ENCODE measurements at places on chromosomes 7 and 10.

- DNase-seq, result no peak
Observed at GRCh38 chr7:19139706-19140327, 5.4 kb downstream of the FERD3L start.

DNA sequence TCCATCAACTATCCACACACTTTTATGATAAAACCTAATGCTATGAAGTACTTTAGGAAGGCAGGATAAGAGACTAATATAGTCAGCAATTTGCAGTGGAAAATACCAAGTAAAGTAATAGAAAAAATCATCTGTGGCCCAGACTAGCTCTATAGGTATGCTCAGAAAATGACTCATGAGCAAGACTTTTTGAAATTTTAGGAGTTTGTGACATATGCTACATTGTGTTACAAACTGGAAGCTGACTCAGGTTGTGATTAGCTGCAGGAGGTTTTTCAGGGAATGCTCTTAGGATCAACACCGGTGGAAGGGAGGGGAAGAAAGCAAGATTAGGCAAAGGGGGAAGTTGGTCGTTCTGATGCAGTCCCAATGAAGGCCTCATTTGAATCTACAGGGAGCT is 56.1 kb downstream of the FEZF1 start:
- DNase-seq, result no peak

DNA sequence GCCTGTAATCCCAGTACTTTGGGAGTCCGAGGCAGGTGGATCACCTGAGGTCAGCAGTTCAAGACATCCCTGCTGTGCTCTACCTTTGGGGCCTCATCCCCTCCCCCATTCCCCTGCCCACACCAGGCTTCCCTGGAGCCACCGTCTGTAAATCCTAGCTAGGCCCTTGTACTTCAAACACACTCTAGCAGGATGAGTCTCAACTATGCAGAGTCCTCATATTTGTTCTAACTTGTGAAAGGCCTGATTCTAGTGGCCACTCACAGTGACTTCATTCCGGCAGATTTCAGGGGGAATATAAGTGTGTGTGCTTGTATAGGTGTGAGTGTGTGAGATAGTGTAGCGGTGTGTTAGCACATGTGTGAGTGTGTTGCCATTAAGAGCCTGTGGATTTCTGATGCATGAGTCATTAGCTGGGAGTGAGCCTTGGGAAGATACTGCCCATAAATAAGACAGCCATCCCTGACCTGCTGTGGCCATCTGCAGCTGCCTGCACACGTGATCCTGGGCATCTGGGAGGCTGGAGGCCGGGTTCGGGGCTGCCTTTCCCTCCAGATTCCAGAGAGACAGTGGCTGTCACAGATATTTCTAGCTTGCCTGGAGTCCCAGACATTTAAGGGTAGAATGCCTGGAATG is 1.7 kb upstream of the NEURL1 start:
- DNase-seq, result no peak

DNA sequence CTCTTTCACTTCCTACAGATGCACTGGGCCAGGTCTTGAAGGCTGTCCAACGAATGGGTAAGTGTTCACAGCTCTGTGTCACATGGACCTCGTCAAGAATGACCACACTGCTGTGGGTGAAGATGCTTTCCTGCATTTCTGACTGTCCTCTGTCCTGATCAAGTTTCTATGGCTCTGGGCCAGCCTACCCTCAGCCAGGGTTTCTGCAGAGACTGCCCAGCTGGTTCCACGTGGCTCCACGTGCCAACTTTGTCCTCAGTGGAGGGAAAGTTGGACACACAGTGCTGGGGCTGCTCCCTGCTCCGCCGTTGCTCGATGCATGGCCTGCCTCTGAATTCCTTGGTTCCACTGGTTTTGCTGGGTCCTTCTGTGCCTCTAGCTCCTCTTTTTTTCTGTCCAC is 152.3 kb downstream of the EGFR start:
- no peak for DNase-seq

DNA sequence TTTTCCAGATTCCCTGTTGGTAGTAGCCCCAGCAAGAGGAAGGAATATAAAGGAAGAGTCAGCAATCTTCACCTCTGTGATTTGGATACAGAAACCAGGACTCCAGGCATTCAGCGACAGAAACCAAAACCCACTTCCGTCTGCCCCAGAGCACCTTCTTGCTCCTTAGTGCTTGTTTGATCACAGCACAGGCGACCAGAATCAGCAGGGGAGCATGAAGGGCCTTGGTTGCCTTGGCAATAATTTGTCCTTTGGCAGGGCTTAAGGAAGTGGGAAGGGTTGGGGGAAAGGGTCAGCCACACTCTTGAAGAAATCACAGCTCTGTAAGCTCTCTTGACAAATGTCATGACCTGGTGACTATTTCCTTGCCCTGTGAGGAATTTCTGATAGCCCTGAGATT is 379.6 kb downstream of the OTUD1 start:
- no peak for DNase-seq

- DNase-seq, result no peak
Observed at GRCh38 chr10:92244796-92245195, 46.1 kb downstream of the CPEB3 start.

- no peak for DNase-seq
Observed at GRCh38 chr10:72689660-72690059, 2.3 kb upstream of the MCU start.

GRCh38 chr10:77904100-77904840 is 22.3 kb downstream of the DLG5 start:
- no peak for DNase-seq

DNA sequence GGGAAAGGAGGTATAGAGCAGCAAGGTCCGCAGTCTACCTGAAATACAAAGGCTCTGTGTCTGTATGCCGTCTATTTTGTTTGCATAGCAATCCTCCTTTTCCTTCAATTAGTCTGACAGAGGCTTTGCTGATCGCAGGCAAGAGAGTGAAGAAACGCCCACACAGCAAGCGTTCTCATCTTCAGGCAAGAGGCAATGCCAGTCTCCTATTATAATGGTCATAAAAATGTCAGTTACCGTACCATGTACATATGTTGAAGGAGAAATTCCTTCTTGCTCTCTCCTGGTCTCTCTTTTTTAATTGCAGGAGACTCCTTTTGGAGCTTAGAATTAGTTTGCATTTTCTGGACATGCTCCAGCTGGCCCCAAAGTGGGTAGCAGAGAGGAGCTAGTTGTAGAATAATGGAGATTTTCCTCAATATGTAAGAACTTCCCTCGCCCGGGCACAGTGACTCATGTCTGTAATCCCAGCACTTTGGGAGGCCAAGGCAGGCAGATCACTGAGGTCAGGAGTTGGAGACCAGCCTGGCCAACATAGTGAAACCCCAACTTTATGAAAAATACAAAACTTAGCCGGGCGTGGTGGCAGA is 139.5 kb downstream of the PFKFB3 start:
- no peak for DNase-seq

Measured in right renal pelvis (tissue), 4 donors.